ENCODE measurements at places on chromosomes 5 and 9.

DNA sequence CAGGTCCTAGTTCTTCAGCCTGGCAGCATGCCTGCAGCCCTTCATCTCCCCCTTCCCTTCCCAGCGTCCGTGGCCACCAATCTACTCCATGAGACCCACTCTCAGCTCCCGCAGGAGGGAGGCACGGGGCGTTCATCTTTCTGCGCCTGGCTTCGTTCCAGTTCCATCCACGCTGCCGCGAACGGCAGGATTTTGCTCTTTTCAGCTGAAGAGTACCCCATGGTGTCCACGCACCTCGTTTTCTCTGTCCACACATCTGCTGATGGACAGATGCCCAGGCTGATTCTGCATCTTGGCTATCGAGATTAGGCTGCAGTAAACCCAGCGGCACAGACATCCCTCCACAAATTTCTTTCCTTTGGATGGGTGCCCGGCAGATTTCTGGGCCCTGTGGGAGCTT is 30.5 kb upstream of the NKD2 start:
- no peak for DNase-seq

- DNase-seq: no peak
Measured at GRCh38 chr5:142170254-142170953, 61.8 kb downstream of the NDFIP1 start.

- no peak for DNase-seq
Measured at GRCh38 chr5:6674421-6674820, 38.8 kb upstream of the TENT4A start.

DNA sequence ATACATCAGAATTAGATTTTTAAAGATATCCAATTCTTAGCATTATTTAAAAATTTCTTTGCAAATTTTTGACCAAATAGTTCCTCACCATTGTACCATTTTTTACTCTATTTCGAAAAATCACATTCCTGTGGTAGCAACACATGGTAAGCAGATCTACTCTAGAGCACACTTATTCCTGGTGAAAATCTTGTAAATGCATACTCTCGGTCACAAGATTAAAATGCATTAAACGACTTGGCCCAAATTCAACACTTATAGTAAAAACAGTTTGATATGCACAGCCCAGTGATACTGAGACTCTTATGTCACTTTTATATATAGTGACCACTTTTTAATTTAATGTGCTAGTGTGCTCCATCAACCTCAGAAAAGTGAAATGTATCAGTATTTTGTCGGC is 208.8 kb upstream of the TARS1 start:
- DNase-seq: no peak

DNA sequence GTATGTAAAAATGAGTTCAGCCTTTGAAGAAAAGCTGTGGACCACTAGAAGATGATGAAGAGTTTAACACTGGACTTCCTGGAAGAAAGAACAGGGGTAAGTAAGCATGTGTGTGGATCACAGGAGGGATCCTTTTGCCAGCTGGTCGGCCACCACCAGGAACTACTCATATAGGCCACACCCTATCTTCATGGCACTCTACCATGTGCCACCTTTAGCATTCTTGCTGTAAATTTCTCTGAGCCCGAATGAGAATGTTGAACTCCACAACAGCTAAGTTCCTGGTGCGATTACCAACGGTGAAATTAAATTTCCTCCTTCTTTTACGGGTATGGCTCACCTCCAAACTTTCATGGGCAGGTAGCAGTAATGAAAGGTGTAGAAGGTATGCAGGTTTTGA is 102.3 kb downstream of the ATP10B start:
- no peak for DNase-seq

DNA sequence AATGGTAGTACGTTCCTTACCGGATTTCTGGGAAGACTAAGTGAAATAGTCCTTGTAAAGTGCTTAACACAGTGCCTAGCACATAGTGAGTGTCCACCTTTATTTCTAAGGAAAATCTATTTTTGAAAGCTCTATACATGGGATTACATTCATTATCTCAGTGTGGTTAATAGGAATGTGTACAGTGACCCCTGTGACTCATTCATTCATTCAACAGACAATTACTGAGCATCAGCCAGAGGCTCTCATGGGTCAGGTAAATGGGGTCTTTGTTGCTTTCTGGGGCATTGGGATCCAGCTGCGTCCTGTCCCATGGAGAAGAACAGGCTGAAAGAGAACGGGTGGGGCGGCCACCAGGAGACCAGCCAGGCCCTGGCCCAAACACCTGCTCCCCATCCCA is 226.2 kb upstream of the TBC1D2 start:
- DNase-seq: no peak

DNA sequence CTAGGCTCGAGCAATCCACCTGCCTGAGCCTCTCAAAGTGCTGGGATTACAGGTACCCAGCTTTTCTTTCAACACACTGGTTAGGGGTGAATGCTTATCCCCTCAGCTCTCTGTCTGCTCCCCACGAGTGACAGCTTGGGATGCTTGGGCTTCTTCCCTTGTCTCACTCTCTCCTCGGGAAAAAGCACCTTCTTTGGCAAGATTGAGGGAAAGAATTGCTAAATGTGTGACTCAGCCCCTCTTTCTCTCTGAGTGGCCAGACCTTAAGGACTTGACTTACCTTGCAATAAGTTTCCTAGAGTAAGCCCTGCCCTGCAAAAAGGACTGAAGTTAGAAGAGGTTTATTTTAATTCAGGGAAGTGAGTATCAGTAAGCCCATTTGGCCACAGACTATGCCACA is 68.1 kb upstream of the ERBIN start:
- no peak for DNase-seq

GRCh38 chr9:13993632-13994185 is 320.2 kb downstream of the NFIB start:
- DNase-seq: peak; percentile 33

GRCh38 chr5:33490071-33490665 is 49.4 kb downstream of the TARS1 start:
- no peak for DNase-seq

All from gastrocnemius medialis (tissue), 4 donors.